H7 (cell line): ENCODE measurements at places on chromosomes 16 and 17.

DNA sequence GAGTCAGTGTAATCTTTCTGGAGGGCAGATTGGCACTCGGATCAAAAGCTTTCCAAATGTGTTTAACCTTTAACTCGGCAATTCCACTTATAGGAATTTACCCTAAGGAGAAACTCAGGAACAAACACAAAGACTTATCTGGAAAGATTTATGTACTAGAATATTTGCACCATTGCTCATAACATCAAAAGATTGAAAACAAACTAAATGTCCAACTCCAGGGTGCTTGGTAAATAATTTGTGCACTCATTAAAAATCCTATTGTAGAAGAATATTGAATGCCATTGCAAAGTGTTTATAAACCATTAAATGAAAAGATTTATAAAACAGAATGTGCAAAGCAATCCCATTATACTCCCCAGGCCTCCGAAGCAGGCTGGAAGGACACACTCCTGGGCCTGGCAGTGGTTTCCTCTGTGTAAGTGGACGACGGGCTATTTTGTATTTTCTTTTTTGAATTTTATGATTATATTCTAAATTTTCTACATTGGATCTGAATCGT lies 18.7 kb upstream of the RBFOX3 start:
- DNase-seq, result no peak

DNA sequence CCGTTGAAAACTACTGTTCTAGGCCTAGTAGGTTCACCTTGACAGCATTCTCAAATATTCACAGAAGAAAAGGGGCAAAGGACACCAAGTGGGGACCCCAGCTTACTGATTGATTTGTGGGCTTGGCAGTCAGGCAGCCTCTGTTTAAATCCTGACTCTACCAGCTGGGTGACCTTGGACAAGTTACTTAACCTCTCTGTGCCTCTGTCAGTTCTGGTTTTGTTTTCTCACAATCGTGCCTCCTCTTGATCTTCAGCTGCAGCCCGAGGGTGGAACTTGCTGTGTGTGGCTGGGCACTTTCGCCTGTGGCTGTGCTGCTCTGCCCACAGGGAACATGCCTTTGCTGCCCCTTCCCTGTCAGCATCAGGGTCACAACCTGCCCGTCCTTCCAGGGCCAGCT lies 17.8 kb downstream of the RAP1GAP2 start:
- no peak for DNase-seq

DNA sequence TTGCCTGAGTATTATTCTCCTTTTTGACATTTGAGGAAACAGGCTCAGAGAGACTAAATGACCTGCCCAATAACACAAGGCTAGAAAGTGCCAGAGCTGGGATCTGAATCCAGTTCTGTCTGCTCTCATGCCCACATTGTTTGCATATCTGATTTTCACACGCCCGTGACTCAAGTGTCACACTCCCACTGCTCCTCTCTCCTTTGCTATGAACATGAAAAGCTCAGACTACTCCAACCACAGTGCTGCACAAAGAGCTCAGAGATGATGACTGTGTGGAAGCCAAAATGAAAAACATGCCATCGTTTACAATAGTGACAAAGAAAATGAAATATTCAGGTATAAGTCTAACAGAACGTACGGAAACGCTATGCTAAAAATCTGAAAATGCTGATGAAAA lies 107.9 kb downstream of the SMG6 start:
- DNase-seq, result no peak

DNA sequence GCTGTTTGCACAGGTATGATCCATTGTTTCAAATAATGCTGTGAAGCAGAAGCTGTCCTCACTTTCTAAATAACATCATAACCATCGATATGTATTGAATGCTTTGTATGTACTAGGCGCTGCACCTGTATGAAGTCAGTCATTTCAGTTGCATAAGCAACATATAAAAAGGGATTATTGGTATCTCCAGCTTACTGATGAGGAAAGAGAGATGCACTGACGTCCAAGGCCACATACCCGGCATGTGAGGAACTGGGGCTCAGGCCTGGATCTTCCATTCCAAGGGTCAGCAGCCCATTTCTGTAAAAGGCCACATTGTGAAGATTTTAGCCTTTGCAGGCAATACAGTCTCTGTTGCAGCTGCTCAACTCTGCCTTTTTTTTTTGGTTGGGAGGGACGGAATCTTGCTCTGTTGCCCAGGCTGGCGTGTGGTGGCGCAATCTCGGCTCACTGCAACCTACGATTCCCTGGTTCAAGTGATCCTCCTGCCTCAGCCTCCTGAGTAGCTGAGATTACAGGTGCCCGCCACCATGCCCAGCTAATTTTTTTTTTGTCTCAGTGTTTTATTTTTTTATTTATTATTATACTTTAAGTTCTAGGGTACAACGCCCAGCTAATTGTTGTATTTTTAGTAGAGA lies 244.7 kb downstream of the MRTFB start:
- DNase-seq, result no peak

DNA sequence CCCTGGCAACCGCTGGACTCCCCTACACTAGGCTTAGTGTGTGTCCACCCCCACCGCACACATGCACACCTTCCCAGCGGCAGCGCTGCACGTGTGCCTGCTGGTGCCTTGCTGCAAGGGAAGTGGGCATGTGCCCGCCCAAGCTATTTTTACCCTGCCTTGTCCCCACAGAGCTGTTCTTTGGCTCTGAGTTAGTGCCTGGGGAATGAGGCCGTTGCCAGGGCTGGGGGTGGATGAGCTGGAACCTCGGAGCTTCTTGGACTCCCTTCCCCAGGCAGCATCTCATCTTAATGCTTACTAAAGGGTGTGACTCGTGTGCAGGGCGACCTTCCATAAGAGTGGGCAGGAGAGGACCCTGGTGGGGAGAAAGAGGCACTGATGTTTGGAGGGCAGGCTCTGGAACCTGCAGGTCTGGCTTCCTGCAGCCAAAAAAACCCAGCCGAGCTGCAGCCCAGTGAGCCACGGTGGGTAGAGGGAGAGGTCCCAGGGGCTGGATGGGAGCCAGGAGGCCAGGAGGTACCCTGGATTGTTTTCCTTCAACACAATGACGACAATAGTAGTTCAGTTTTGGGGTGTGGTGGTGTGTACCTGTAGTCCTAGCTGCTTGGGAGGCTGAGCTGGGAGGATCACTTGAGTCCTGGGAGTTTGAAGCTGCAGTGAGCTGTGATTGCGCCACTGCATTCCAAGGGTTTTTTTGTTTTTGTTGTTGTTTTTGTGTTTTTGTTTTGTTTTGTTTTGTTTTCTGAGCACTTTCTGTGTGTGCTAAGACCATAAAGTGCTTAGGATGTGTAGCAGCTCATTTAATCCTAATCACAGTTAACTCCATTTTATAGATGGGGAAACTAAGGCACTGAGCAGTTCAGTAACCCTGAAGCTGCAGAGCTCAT lies 119.1 kb downstream of the RAB11FIP4 start:
- no peak for DNase-seq

DNA sequence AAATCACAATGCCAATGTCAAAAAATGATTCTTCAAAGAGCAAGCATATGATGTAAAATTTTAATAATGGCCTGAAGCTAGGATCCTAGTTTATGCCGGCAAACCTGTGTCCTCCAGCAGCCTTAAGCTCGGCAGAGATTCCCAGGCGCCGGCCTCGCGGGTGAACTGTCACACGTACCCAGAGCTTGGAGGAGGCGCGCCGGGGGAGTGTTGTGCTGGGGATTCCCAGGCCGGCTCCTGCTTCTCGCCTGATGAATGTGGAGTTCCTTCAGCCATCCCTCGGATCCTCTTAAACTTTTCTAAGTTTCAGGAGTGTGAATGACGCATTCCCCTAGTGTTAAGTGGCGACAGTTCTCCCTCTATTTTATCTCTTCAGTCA lies 19.1 kb upstream of the NTN1 start:
- peak; percentile 72 for DNase-seq

GRCh38 chr17:61579961-61580360 lies 11.1 kb downstream of the NACA2 start:
- peak; percentile 25 for DNase-seq

DNA sequence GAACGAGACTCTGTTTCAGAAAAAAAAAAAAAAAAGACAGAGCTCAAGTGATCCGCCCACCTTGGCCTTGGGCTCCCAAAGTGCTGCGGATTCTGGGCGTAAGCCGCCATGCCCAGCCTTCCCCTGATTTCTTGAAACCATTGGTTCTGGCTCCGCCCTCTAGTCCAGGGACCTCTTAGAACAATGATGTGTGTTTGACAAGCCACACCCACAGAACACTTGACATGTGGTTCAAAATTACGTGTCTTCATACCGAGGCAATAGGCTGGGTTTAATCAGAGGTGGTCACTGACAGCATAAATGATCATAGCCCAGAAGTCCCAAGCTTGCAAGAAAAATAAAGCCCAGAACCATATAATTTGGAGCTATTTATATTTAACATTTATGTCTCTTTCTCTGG lies 23.0 kb downstream of the KNOP1 start:
- DNase-seq, result no peak

DNA sequence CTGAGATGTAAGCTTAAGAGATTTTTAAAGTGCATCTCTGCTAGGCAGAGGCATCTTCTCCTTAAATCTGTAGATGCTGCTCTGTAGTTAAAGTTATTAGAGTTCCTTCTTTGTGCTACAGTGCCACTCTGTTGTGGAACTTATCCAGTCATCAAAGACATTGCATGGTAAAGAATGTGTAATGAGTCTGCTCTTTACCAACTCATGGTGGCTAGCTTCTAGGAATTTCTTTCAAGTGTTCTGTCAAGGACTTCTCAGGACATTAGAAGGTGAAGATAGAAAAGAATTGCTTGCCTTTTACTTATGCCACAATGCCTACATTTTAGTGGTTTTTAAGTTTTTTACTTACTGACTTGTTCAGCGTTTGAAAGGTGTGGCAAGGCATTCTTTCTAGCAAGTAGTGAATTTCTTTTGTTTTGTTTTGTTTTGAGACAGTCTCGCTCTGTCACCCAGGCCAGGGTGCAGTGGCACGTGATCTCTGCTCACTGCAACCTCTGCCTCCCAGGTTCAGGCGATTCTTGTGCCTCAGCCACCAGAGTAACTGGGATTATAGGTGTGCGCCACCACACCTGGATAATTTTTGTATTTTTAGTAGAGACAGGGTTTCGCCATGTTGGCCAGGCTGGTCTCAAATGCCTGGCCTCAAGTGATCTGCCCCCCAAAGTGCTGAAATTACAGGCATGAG lies 20.3 kb upstream of the ARL2BP start:
- no peak for DNase-seq

- no peak for DNase-seq
Observed at GRCh38 chr17:9533441-9533840, 42.2 kb downstream of the STX8 start.

GRCh38 chr16:8943001-8943763 lies 20.5 kb downstream of the USP7 start:
- no peak for DNase-seq

DNA sequence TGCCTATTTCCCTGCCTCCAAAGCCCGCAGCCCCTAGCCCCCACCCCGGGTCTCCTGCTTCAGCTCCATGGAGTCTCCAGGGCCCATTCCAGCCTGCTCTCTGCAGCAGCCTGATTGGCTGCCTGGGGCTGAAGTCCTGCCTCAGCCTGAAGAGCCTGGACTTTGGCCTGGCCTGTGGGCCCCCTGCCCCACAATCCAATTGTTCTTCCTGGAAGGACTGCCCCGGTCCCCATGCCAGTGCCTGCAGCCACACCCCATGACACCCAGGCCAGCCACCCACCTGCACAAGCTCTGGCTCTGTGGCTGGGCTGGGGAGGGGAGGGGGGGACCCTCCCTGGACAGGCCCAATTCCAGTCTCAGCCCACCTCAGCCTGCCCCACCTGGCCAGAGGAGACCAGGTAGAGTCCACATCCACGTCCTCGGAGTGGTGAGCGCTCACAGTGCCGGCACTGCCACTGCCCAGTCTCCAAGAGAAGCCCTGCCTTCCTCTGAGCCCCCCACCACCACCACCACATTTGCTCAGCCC lies 12.3 kb downstream of the ENPP7 start:
- peak; percentile 47 for DNase-seq

- no peak for DNase-seq
Observed at GRCh38 chr16:78060809-78061208, 38.5 kb downstream of the CLEC3A start.

GRCh38 chr17:45132320-45132571 lies at the start of gene PLCD3:
TSS of gene PLCD3 (minus strand) at chr17:45132515. CDS start at chr17:45132410, 105 bp downstream.
- peak; percentile 99 for DNase-seq

DNA sequence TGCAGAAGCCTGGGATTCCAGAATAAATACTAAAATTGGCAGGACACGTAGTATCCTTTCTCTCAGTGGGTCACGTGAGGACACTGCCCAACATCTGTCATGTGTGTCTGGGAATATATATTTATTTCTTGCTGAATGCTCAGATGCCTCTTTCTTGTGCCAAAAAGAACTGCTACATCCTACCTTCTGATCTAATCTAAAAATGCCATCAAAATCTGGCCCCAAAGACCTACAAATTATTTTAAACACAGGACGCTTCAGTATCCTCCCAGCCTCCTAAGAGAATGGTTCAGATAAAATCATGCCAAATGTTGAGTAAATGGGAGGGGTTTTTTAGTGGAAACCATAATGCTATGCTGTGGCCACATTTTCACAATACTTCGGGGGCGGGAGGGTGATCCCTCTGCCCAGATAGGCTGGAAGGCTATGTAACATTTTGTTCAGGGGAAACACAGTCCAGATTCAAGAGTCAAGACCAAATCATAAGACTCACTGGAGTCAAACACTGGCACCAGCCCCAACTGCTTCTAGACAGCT lies 22.9 kb upstream of the CORO6 start:
- no peak for DNase-seq

GRCh38 chr17:64679710-64680216 lies 17.7 kb upstream of the SMURF2 start:
- DNase-seq, result no peak

GRCh38 chr17:28127196-28127595 lies 84.7 kb downstream of the NLK start:
- no peak for DNase-seq

- DNase-seq, result peak; percentile 90
Observed at GRCh38 chr17:8887834-8888703, 20.6 kb upstream of the PIK3R6 start.

- peak; percentile 49 for DNase-seq
Observed at GRCh38 chr17:64148017-64148631, 18.2 kb upstream of the ERN1 start.

- peak; percentile 53 for DNase-seq
Observed at GRCh38 chr17:51372345-51373004, 112.1 kb downstream of the UTP18 start.

DNA sequence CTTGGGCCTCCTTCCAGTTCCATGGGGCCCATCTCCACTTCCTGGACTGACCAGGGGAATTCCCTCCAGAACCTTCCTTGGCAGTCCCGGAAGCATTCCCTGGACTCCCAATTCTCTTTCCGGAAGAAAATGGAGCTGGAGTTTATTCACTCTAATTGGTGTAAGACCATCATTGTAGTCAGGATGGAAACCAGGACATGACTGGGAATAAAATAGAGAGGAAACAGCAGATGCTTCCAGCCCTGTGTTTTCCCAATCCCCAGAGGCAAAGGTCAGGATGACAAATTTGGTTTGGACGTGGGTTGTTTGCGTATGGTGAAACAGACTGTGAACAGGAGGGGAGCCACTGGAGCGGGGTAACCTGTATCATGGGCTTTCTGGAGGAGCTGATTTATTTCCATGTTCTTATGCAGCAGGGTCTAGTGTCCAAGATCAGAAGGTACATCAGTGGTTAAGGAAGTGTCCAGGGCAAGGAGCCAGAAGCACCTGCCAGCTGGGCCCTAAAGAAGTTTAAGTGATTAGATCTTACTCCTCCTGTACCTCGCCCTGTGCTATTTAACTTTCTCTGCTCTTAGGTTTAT lies 8.5 kb upstream of the LONP2 start:
- no peak for DNase-seq

GRCh38 chr16:31452631-31453106 lies 6.6 kb upstream of the ARMC5 start:
- DNase-seq, result no peak
